Activated CD8-positive, alpha-beta T cell treated with anti-CD3 and anti-CD28 coated beads for 36 hours (primary cell): ENCODE measurements at places on chromosomes 6 and 20. TPM values are rescaled to one million over a fixed set of nuclear protein-coding genes. Genes with fewer than 3 reads are reported as not detected.

DNA sequence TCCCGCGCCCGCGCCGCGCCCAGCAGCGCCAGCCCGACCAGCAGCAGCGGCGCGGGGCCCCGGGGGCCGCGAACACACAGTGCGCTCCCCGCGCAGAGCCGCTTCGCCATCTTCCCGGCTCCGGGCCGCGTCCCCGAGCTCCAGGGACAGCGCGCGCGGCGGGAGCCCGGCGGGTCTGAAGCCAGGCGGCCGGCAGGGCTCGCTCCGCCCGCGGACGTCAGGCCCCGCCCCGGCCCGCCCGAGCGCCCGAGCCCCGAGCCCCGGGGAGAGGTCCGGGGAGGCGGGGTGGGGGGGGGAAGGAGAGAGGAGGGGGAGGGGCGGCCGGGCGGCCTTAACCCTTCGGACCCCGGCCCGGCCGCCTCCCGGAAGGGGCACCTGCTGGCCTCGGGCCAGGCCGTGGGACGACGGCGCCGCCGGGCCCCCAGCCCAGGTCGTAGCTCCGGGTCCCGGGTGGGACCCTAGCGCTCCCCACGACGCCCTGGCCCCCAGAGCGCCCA is at the start of gene LAMA5:
Gene LAMA5, minus strand, starts transcription at position 177 of the 497 bp plus-strand sequence. Its CDS starts 67 bp downstream, at position 110.
- DNase-seq: no peak

The CRISP2 gene
- total RNA-seq: not detected

GRCh38 chr6:25735261-25735660 is 19.3 kb upstream of the SLC17A4 start:
- DNase-seq: no peak

- DNase-seq: no peak
Observed at GRCh38 chr6:35677456-35677855, 11.3 kb downstream of the FKBP5 start.

The RAD21L1 gene
- 0.18 TPM for total RNA-seq

GRCh38 chr6:170134471-170135440 is 156.1 kb downstream of the DLL1 start:
- DNase-seq: no peak

DNA sequence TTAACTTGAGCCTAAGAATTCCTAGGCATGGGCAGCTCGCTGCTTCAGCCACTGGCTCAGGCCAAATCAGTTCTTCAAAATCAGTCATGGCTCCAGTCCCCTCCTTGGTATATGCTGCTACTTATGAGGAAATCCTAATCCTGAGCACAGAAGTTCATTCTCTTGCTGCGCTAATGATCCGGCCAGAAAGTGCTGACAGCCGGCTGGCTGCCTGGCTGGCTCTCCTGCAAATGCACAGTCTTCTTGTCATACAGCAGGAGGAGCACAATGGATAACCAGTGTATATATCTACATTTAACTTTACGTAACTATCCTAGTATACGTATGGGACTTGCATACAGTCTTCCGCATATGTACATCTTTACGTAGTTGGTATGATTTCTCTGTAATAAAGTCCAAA is 500.8 kb downstream of the PRKN start:
- no peak for DNase-seq

The CFAP61 gene
- total RNA-seq: not detected

- DNase-seq: no peak
Observed at GRCh38 chr20:62049342-62050165, 16.1 kb downstream of the TAF4 start.

DNA sequence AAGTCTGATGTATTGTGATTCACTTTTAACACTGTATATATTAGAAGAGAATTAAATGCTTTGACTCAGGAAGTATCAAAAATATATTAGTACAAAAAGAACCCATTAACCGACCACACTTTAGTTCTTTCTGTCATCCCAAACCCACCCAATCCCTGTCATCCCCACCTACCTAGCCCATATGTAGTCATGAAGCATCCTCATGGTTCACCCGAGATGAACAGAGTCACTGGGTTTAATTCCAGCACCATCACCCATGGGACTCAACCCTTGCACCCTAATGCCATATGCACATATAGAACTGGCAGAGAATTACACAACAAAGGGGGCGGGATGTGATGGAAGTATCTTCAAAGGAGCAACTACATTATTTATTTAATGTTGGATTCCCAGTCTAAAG is 141.4 kb downstream of the KHDC1L start:
- DNase-seq: no peak

GRCh38 chr6:109236115-109237076 is 141.1 kb downstream of the CEP57L1 start:
- peak; percentile 47 for DNase-seq

The POM121L2 gene
- not detected for total RNA-seq

The CD109 gene
- total RNA-seq: 9.5 TPM

The SMOC2 gene
- not detected for total RNA-seq

DNA sequence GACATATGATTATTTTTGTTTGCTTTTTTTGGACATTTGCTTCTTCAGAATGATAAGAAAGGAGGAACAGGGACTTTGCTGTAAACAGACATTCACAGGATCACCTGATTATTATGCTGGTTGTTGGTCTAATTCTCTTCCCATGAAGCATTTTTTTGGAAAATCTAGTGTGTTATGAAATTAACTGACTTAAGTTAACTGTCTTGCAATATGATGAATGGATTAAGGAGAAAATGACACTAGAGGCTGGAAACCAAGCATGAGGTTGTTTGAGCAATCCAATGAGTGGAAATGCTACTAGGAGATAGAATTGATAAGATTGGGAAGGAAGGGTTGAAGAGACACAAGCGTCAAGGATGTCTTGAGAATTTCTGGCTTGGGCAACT is 13.2 kb upstream of the EDN1 start:
- no peak for DNase-seq

The OVOL2 gene
- not detected for total RNA-seq

- no peak for DNase-seq
Observed at GRCh38 chr6:29345380-29345779, 23.3 kb downstream of the OR5V1 start.

The SLC22A2 gene
- not detected for total RNA-seq

DNA sequence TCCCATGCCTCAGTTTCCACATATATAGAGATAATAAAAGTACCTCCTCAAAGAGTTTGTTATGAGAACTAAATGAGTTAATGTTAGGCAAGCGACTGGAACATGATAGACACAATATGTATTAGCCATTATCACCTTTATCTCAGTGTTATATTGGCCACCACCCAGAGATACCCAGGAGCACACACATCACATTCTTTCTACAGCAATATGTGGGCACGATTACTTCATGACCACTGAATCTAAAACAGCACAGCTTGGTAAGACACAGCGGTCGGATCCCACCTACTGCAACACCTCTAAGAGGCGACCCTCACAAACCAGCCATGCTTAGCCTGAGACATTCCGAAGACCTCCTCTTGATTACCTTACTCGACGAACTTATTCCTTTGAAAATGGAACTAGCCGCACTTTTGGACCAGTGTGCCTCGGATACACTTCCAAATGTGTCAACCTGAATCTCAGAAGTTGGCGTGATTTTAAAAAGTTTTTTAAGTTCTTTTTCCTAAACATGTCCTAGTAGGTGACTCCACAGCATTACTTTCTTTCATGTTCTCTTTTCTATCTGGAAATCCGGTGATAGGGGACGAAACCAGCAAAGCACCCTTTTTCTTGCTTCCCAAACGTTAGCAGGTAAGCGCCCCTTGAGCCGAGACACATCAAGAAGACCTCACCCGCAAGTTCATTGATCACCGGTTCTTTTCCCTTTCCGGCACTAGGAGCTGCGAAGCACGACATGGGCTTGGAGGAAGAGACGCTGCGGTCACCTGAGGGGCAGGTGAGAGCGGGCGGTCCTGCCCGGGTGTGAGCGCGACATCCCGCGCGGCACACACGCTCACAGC is 923 bp downstream of the GMDS start:
- no peak for DNase-seq

DNA sequence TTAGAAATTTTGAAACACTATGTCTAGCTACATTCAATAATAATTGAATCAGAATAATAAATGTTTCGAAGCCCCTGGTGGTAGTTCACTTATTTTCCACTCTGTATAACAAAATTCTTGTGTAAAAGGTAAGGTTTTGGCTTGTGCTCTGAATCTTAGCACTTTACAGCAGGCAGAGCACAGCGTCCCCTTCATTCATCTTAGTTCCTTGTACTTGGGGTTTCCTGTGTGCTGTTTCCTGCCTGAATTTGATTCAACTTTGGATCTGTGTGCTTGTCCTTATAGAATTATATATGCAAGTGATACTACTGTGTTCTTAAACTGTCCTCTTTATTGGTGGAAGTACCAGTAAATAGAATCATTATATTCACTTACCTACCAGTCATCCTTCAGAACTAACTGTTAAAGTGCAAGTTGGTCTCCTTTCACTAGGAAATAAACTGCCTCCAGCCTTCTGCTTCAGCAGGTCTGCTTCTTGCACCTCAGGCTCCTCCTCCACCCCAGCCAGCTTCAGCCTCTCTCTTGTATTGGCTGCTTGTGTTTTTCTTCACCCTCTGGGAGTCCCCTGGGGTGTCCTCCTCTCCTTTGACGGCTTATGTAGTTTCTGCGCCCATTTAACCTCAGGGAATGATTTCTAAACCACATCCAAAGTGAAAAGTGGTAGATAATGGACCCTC is 28.8 kb upstream of the TULP4 start:
- DNase-seq: peak; percentile 39

GRCh38 chr6:36855750-36856149 is 16.5 kb upstream of the CPNE5 start:
- no peak for DNase-seq

DNA sequence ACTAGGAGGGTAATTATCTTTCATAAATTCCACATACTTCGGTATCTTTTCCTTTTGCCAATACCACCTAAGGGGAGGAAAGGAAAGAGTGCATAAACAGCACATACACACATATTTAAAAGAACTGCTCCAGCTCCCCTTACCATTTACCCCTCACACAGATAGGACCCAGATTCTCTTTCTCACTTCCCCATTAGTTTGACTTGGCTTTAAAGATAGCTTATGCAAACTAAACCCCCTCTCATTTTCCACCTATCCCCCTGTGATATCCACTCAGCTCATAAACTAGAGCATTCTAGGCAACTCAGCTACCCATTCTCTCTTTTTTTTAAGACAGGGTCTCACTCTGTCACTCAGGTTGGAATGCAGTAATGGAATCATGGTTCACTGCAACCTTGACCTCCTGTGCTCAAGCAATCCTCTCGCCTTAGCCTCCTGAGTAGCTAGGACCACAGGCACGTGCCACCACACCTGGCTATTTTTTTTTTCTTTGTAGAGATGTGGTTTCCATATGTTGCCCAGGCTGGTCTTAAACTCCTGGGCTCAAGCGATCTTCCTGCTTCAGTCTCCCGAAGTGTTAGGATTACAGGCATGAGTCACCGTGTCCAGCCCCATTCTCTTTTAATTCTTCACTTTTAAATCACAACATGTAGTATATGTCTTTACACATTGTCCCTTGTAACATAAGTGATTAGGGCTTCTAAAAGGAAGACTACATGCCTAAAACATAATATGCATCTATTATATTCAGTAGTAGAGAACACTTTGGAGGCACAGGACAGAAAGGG is 4.0 kb downstream of the FUCA2 start:
- DNase-seq: no peak

The VGLL2 gene
- not detected for total RNA-seq
